Stimulated activated CD4-positive, alpha-beta T cell treated with anti-CD3 and anti-CD28 coated beads, TNF-alpha, amount 100 ng/mL, for 4 hours (primary cell): ENCODE measurements at places on chromosomes 13 and 19.
A peak's percentile ranks its signal among the peaks of the same experiment; 100 is the strongest.

- no peak for DNase-seq
Observed at GRCh38 chr13:27329210-27329609, 58.6 kb downstream of the RASL11A start.

GRCh38 chr19:28324275-28325060 is 888.5 kb downstream of the UQCRFS1 start:
- no peak for DNase-seq

GRCh38 chr13:112759053-112759452 is 69.2 kb downstream of the ATP11A start:
- no peak for DNase-seq

- no peak for DNase-seq
Observed at GRCh38 chr13:101624981-101625380, 172.5 kb downstream of the ITGBL1 start.

DNA sequence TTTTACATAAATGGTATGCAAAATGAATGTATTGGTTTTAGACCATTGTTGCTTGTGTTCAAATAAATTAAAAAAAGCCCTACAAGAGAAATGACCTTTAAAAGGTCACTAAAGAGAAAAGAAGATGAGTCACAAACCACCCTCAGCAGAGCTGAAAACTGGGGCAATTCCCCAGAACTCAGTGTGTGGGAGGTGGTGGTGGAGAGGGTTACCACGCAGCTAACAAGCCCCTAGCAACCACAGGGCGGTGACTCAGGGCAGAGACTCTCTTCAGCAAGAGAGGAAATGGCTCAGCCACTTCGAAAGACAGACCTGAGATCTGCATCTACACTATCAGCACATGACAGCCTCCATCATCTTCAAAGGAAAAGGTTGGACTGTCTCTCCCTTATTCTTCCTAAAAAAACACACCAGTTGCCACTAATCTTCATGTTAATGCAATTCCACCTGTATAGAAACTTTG is 29.4 kb upstream of the NDFIP2 start:
- peak; percentile 60 for DNase-seq

GRCh38 chr19:42442833-42443232 is at the start of gene CXCL17:
Gene CXCL17, minus strand, starts transcription at chr19:42442946. Its CDS starts 114 bp downstream, at chr19:42442832.
- DNase-seq, result no peak
